HTR-8/SVneo (cell line): ENCODE measurements at places on chromosomes 12 and 14.

DNA sequence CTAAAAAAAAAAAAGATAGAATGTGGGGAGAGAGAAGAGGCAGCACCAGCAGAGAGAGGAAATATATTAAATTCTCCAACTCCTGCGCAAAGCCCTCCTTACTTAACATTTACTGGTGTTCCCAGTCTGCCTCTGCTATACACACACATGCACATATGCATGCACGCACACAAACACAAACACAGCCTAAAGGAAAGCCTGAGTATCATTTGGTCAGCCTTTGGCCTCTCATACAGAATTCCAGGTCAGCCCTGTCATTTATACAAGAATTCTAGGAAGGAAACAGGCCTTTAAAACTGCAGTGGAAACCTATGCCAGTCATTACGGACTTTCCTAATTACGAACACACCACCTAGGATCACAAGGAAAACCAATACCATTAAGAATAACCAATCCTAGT is 269.4 kb downstream of the ITPR2 start:
- DNase-seq: no peak

DNA sequence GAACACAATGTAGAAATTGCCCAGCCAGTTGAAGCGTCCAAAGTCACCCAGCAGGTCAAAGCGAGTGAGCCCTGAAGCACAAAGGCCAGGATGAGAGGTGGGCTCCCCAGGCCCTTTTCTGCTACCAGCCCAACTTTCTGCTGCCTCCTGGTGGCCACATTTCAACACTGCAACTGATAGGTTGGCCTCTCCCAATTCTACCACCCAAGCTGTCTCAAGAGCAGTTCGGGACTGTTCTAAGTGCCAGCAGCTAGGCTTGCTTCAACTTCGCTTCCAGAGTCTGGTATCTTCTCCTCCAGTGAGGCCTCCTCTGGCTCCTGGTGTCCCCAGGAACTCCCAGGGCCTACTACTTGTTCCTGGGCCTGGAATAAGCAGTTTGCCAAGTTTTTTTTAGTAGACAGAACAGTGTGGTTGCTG is 3.4 kb upstream of the DHH start:
- peak; percentile 53 for DNase-seq

DNA sequence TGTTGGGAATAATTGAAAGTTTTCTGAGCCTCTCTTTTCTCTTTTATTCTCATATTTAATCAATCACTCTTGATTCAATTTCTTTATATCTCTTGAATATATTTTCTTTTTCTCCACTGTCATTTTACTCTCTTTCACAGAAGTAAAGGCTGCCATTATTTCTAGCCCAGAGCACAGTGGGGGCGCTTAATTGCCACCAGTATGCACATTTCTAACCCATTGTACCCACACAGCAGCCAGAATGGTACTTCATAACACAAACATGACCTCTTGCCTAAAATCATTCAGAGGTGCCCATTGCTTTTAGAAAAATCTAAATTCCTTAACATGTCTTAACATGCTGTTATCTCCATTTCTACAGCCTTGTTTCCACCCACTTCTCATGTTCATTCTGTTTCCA is 190.2 kb upstream of the LMO3 start:
- DNase-seq: no peak

- DNase-seq: peak; percentile 76
Observed at GRCh38 chr14:64387232-64387781, 846 bp upstream of the MTHFD1 start.

GRCh38 chr12:43832463-43833168 is 3.3 kb upstream of the TMEM117 start:
- no peak for DNase-seq

GRCh38 chr12:8987685-8988084 is 1.7 kb upstream of the KLRG1 start:
- no peak for DNase-seq

GRCh38 chr12:31029468-31029867 is 44.2 kb upstream of the DDX11 start:
- DNase-seq: no peak

DNA sequence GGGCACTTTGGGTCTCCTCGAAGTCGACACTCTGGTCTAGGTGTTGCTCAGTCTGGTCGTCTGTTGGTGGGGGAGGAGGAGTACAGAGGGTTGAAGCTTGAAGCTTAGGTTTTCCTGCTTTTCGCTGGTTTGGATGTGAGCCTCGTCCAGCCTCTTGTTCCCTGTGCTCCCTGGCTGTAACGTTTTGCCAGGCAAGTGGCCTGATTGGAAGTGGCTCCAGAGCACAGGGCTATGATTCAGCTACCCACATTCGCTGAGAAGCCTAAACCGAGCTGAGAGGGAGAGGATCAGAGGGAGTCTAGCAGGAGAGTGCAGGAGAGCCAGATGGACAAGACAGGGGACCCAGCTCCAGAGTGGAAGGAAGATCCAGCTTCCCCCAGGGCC is 6.1 kb downstream of the HOXC10 start:
- DNase-seq: no peak

DNA sequence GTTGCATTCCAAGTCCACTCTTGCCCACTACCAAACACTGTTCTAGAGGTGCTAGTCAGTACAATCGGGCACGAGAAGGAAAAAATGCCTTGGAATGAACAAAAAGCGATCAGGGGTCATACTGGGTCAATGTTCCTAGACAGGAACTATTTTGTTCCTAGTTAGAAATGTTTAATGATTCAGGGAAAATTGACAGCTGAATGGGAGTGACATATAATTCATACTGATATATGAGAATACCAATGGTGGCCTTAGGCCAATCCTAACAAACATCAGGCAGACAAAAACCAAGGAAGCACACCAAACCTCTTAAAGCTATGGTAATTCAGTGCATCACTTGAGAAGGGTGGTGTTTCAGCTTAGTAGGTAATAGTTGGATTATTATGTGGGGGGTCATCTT is 51.1 kb downstream of the ANAPC7 start:
- DNase-seq: no peak

DNA sequence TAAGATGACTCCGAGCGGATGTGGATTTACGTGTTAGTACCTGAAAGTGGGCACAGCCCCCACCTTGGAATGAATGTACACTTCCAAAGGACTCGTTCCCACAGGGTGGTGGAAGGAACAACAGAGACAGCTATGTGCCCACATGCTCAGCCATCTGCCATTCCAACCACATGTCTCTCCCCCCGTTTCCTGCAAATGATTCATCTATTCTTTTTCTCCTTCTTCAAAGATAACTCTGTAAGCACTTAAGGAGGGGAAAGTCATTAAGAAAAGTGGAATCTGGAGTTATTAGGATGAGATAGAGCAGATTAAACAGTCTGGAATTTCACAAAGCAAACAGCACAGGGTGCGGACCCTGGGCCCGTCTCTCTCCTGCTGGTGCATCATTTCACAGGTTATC is 18.5 kb upstream of the DUSP6 start:
- no peak for DNase-seq

DNA sequence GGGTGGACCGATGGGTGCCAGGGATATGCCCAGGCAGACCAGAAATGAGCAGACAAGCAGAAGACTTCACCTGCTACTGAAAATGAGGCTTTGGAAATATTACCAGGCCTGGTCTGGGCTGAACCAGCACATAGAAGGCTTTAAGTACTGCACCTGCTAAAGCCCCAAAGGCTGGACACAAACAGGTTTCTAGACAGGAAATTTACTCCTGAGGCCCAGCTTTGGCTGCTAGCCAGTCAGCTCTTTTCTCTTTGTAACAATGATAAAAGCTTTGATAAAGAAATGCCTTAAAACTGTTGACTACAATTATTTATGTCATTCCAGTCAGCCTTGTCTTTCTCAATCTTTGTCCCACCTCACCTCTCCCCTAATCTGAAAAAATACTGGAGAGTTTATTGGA is 228.9 kb upstream of the EGLN3 start:
- DNase-seq: no peak

DNA sequence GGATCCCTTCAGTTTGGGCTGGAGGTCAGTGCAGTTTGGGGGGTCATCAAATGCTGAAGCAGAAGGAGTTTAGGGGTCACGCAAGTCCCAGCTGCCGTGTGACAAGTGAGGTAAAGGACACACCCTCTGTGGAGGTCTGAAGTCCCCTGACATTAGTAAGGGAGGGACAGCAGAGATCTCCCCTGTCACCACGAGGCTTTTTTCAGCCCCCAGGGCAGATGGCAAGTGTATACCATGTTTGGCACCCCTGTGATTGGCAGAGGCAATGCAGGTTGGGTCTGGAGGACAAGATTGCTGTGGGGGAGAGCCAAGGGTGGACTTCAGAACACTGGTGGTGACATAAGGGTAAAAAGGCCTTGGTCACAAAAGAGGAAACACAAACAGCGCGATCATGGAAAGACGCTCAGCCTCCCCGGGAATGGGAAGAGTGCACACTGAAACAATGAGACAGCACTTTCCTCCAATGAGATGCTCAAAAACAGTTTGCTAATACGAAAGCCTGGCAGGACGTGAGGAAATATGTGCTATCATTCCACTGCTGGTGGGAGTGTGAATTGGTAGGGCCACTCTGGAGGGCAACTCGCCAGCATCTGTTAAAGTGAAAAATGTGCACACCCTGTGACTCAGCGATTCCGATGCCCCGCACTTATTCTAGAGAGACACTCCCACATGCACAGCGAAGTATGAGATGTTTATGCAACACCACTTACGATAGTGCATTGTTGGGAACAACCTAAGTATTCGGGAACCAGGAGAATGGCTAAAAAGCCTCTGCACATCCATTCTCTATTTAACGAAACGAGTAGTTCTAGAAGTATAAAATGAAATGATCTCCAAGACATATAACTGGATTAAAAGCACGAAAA is 14.4 kb upstream of the CD27 start:
- peak; percentile 94 for DNase-seq

- DNase-seq: no peak
Observed at GRCh38 chr12:81329085-81329484, 251.2 kb downstream of the ACSS3 start.

DNA sequence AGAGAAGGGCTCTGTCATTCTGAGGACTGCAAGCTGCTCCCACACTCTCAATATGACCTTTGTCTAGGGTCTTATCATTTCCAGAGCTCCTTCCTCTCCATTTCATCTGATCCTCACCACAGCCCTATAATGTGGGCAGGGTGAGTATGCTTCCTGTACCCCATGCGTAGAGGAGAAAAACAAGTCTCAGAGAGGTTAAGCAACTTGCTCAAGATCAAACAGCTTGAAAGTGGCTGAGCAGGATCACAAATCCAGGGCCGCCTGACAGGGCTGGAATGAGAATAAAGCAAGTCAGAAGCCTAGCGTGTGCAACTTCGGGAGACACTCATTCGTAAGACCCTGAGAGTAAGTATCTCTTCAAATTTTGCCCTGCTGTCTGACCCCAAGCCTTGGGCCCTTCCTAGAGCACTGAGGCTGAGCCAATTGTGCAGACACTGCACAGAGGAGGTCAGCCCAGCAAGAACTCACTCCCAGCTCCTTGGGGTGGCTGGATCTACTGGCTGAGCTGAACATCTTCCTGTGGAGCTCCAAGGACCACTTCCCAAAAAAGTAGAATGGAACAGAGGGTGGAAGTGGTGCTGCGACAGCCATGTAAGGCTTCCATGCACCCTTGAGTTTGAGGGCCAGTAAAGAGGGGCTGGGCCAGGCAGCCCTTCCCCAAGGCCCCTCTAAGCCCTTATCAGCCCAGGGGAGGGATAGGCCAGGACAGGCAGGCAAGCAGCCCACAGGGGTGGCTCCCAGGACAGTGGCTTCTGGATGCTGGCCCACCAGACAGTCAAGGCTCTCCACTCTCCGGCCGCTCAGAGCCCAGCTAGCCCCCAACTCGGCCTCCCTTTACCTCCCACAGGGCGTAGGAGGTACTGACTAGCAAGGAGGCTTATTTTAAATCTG is 10.5 kb downstream of the ZFP36L1 start:
- no peak for DNase-seq

- no peak for DNase-seq
Observed at GRCh38 chr14:93113678-93114067, 2.1 kb downstream of the ITPK1 start.

GRCh38 chr14:94269156-94269555 is 23.9 kb downstream of the SERPINA10 start:
- no peak for DNase-seq

- no peak for DNase-seq
Observed at GRCh38 chr14:104870368-104871144, 5.5 kb downstream of the CEP170B start.

DNA sequence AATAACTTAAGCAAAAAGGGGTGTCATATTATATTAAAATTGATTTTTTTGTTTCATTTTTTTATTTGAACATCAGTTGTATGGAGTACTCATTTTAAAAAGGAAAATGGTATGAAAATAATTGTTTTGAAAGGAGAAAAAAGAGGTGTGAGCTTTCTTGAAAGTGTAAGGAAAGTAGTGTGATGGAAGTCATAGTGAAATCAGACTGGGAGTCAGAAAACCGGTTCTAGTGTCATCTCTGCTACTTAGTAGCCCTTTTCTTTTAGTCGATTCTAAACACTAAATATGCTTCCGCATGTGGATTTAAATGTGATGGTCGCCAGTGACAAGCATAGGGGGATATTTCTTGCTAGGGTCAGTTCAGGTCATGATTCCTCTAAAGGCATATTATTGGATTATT is 1.8 kb upstream of the DYRK2 start:
- DNase-seq: no peak

DNA sequence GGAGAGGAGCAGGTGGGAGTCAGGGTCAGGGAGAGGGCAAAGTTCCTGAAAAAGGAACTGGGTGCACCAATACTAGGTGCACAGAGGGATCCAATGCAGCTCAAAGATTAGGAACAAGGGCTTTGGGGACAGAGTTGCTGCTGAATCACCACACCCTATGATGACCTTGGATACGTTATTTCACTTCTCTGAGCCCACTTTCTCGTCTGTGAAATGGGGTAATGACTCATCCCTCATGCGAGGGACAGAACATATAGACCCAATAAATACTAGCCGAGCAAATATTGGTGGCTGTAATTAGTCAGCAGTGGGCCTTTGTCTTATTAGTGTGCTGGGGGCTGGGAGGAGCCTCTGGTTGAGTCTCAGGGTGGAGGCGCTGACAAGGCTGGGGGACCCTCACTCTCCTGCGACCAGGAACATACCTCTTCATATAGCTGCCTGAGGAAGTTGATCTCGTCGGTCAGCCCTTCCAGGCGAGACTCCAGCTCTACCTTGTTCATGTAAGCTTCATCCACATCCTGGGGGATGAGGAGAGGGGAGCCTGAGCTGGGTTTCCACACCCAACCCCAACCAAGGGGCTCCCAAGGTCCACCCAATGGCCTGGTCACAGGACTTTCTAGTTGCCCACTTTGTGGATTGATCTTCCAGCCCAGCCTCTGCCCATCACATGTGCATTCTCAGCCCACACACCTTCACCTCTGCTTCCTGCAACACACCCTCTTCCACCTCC is 4.5 kb downstream of the KRT8 start:
- no peak for DNase-seq

- no peak for DNase-seq
Observed at GRCh38 chr12:84497819-84498218, 414.8 kb downstream of the SLC6A15 start.

GRCh38 chr12:123436017-123436964 is at the start of gene RILPL2:
TSS of gene RILPL2 (minus strand) at chr12:123436684. CDS start at chr12:123436420, 264 bp downstream.
- DNase-seq: peak; percentile 75

- DNase-seq: no peak
Observed at GRCh38 chr12:129163461-129163860, 310.2 kb downstream of the GLT1D1 start.

- DNase-seq: peak; percentile 84
Observed at GRCh38 chr14:64060648-64061096, 207.9 kb downstream of the SYNE2 start.
